ENCODE measurements at places on chromosomes 2 and 18. TPM values are rescaled to one million over a fixed set of nuclear protein-coding genes. Genes with fewer than 3 reads are reported as not detected.
A peak's percentile ranks its signal among the peaks of the same experiment; 100 is the strongest.

Gene PTRHD1
- total RNA-seq = 15.5 TPM

Gene SERPINB12
- not detected for total RNA-seq

DNA sequence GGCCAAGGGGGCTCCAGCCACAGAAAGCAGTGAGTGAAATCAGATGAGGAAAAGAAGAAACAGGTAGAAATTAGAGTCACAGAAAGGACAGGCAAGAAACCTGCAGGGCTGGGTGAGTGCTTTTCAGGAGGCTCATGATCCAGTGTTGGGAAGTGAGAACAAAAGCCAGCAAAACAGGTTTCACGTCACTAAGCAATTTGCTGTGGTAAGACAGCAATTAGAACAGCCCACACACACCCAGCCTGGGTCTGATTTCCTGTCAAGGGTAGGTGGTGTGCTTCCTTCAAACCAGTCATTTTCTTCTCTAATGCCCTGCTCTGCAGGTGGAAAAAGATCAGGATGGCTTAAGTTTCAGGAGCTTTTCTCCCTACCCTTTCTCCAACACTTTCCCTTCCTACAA lies 52.9 kb upstream of the XDH start:
- no peak for DNase-seq

DNA sequence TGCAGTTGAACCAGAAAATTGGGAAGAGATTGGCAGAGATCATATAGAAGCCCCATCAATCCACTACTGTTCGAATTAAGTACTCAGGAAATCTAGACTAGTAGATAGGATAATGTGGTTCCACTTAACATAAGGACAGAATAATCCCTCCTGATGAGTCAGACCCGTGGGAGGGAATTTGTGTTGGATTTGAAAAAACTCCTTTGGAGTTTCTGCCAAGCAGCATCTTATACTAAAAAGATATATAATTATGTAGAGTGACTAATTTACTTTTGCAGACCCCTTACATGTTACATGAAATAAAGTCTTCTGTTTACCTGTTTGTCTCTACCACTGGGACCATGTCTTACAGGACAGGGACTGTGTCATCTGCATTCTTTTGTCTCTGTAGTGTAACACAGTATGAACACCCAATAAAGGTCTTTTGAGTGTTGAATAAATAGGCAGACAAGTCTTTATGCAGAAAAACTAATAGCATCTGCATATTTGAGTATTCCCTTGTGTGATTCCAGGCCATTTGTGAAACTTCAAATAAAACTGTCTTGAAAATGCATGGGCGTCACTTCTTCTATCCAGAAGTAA lies 122.6 kb upstream of the DNAJC10 start:
- no peak for DNase-seq

Gene RND3
- total RNA-seq = 4.0 TPM

DNA sequence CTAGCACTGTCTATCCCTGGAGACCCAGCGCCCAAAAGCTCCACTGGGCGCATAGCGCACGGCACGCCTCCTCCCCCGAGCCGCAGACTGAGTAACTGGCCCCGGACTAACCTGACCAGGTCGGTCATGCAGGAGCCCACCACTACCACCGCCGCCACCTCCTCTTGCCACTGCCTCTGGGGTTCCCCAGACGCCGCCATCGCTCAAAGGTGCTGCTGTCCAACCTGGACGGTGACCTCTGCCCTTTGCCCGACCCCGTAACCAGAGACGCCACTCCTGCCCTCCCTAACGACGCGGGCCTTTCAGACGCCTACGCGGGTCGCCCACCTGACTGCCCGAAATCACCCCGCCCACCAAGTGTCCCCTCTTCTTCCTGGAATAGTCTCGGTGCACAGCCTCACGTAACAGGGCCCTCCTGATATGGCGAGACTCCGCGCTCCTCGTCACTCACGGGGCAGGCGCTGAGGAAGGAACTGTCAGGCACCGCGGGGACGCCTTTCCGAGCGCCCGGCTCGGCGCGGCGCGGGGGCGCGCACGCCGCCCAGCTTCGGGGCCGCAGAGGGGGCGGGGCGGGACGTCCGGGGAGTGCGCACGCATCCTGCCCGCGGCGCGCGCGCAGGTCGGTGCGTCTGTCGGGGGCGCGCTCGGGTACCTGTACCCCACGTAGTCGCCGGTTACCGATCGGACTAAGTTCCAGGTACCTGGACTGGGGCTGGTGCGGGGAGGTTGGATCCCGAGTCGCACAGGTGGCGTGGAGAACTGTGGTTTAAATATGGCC lies at the start of the genes BABAM2 and RBKS:
Gene BABAM2 (plus strand): TSS at position 584 of the 778 bp plus-strand sequence. CDS start 3,828 bp downstream, outside the sequence.
Gene RBKS (minus strand): TSS at position 242 of the 778 bp plus-strand sequence. CDS start 42 bp downstream, at position 200.
- DNase-seq = peak; percentile 80

DNA sequence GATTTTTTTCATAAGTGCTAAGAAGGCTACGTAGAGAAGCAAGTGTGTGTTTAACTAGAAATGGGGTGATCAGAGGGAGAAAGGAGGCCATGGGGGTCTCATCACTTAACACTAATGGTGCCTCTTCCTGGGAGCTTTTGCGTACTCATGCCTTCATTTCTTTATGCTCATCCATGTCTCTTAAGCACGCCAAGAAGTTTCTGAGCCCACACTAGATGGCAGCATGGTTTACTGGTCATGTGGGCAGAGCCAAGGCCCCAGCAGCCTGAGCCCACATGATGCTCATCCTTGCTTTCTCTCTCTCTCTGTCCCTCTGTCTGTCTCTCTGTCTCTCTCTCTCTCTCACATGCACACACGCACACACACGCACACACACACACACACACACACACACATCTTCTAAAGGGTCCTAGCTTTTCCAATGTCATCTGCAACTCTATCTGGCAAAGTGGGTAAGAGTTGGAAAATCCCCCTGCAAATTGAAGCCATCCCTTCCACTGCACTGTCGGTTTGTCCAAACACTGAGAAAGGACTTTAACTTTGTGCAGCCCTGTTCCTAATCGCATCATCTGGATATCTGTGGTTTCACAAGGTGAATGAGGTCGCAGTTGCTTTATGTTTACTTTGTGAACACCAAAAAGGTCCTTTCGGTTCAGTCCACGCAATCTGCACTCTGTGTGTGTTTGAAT lies 137.1 kb upstream of the CCDC68 start:
- no peak for DNase-seq

GRCh38 chr2:67038195-67038594 lies 358.9 kb upstream of the ETAA1 start:
- DNase-seq = peak; percentile 24

DNA sequence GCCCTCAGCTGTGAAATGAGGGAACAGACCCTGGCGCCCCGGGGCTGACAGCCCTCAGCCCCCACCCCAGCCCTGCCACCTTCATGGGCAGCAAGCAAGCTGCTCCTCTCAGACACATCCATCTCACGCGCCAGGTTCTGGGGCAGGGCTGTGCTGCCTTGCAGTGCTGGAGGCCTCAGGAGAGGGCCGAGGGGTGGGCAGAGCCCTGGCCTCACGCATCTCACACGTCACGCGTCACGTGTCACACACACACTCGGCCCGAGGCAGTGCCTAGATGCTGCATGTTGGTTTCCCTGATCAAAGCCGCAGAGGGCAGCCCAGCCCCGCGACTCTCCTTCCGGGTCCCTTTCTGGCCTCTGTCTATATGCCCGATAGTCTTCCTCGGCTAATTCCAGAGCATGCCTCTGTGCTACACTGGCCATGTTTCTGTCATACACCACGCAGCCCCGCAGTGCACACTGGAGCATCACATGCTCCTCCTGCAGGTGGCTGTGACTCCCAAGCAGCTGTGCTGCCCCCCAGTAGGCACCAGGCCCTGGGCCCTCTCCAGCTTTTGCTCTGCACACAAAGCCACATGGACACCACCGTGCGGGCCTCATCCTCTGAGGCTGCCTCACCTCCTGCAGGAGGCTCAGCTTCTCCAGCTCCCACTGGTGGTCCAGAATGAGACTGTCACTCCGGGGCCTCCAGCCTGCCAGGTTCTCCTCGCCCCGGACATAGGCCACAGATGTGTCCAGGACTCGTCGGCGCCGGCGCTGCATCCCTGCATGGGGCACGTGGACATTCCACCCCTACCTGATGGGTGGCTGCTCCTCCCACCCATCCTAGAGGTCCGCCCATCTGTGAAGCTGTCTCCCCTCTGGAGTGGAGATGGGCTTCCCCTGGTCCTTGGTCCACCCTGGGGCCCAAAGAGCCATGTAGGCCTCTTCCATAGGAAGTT lies 31.4 kb downstream of the AQP12A start:
- DNase-seq = no peak

- DNase-seq = no peak
Observed at GRCh38 chr2:100008956-100009355, 133.4 kb downstream of the AFF3 start.

- no peak for DNase-seq
Observed at GRCh38 chr2:30421604-30422443, 25.2 kb upstream of the LCLAT1 start.

GRCh38 chr2:33069894-33070651 lies 123.3 kb downstream of the LTBP1 start:
- DNase-seq = no peak

Gene MAP3K19
- not detected for total RNA-seq

Gene CYTIP
- 6.4 TPM for total RNA-seq

GRCh38 chr2:79717364-79718007 lies 204.6 kb downstream of the CTNNA2 start:
- DNase-seq = no peak

DNA sequence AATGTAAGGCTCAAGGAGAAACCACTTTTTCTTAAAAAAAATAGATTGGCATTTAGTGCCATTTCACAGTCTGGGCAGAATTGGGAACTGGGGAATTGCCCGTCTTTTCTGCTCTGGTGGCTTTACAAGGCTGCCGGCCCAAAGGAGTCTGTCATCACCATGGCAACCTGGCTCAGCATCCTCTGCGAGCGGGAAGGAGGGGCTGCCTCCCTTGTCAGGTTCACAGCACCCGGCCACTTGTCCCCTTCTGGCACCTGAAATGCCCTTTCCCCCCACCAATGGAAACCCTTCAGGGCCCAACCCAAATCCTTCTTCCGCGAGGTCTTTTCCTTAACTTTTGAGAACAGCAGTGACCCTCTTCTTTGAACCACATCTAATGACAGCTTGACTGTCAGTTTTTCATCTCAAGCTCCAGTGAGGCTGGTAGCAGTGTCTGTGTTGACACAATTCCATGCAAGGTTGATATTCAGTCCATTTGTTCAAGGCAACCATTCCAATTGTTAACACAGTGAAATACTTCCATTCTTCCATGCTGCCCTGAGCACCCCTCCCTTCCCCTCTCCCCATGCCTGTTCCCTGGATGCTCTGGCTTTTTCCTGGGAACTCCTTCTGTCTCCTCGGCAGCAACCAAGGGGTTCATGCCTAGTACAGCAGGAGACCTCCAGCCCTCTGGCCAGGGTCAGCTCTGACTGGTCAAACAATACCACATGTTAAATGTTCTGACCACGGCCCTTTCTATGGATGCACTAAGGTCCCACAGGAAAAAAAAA lies 79.6 kb downstream of the DNER start:
- no peak for DNase-seq

DNA sequence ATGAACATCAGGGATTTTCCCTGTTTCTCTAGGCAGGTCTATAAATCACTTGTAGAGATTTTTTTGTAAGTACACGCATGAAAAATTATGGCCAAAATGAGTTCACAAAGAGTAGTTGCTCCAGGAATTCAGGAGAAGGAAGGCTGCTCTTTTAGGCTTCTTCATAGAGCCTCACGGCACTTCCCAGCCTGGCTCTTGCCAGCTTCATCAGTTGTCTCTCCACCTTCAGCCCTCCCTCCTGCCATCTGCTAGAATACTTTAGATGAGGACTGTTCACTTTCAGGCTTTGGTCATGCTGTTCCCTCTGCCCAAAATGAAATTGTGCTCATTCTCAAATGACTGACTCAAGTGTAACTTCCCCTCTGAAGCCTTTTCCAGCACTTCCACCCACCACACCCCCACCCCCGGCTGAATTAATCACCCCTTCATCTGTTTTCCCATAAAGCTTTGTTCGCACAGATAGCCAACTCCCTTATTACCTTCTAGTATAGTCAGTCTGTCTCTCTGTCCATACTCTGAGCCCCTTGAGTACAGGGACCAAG lies 1.8 kb upstream of the ABCA12 start:
- DNase-seq = no peak

Gene SPATA3
- not detected for total RNA-seq

DNA sequence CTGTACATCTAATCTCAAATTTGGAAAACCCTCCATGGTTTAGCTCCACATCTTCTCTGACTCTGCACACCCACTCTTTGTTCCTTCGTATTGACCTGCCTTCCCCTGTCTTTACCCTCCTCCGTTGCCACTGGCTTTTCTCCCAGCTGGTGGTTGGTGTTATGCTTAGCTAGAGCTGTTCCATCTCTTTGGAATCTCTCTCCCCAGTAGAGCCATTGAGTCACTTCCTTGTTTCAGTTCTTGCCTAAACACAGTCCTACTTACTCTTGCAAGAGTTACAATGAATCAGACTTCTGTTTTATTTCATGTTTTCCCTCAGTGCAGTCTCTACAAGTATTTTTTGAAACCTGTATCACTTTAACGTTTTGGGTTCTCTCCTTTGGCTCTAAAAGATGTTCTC lies 263.9 kb downstream of the LTBP1 start:
- DNase-seq = no peak

Gene TEKT4
- 0.14 TPM for total RNA-seq

- no peak for DNase-seq
Observed at GRCh38 chr2:172909454-172909853, 166.2 kb upstream of the MAP3K20 start.
